ENCODE measurements at places on chromosomes 7 and 10.

DNA sequence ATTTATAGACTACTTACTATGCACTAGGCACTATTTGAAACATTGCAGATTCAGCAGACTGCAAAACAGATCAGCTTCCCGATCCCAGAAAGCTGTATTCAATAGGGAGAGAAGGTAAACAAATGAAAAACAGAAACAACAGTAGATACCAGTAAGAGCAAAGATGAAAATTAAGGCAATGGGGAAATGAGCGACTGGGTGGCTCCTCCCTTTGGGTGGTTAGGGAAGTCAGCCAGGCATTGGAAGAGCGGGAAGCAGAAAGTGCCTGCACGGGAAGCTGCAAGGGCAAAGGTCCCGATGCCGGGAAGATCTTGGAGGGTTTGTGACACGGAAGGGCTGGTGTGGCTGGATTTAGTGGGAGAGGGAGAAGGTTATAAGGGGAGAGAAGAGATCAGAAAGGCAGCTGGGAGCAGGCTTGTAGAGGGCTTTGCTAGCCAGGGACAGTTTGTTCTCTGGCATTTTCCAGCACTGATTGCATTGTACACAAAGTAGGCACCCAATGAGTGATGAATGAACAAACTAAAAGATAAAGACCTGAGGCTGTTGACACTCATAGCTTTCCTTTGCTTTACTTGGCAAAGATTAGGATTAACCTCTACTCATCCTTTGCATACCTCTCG lies 67.8 kb downstream of the NAMPT start:
- DNase-seq, result no peak

DNA sequence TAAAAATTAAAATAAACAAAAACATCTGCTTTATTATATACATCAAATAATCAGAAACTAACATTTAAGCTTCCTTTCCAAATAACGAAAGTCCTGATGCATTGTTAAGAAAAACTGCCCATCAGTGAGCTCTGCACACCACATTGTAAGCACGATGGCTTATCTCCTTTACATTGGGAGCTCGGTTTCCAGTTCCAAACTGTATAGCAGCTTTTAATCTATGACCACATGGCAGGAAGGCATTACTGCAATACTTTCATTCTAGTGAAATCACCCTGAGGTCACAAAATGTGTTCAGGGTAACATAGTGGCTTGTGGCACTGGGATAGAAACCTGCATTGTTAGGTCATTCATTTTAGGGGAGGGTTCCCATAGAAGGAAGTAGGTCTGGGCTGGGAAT lies 146.3 kb downstream of the ZNF22 start:
- no peak for DNase-seq

DNA sequence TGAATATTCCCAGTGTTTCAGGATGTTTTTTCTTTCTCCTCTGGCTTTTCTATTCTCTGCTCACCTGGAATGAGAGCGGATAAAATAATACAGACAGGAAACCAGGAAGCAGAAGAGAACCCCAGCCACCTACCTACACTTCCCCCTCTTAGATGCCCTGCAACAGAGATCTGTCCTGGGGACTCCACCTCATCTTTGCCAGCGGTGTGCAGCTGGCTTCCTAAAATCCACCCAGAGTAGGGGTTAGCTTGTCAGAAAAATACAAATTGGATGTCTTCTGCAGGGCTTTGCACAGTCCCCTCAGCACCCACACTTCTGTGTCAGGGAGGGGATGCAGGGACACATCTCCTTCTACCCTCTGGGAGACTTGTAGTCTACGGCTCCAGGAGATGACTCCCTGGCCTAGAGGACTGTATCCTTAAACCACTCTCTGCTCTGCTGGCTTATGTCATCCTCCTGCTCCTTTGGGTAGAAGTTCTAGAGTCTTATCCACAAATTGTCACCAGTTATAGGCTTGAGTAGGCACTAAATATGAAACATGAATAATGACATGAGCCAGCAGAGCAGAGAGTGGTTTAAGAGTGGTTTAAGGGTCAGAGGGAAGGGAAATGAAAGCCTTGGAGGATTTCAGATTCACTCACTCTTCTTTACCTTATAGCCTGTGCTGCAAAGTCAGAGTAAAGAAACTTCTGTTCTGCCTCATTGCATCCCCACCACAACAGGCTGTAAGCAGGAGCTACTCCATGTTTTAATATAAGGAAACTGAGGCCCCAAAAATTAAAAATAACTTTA lies 749.4 kb downstream of the AUTS2 start:
- DNase-seq, result no peak

GRCh38 chr10:112235920-112236319 lies 47.3 kb upstream of the TECTB start:
- DNase-seq, result no peak

GRCh38 chr10:77359950-77360520 lies 277.6 kb downstream of the KCNMA1 start:
- no peak for DNase-seq

GRCh38 chr7:22002726-22003125 lies 57.0 kb upstream of the CDCA7L start:
- DNase-seq, result no peak

GRCh38 chr10:78921895-78922294 lies 146.9 kb upstream of the ZMIZ1 start:
- DNase-seq, result no peak

GRCh38 chr7:128962899-128963298 lies 25.2 kb downstream of the IRF5 start:
- DNase-seq, result no peak

DNA sequence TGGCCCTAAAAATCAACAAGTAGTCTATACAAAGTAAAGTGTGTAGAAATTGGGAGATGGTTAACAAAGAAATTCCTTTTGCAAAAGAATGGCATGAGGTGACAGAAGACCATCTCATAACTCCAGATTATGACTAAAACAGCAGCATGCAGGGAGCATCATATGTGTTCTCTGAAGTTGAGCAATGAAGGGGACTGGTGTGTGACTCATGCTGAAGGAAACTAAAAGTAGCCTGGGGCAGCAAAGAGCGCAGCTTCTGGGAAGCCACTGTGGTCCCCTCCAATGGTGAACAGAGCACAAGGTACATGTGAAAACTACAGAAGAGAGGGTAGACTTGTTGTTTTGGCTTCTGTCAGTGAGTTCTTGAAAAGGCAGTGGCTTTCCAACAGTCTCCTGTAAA lies 133.4 kb downstream of the MACC1 start:
- DNase-seq, result no peak

- no peak for DNase-seq
These were observed 248.5 kb downstream of the NSUN6 start for GRCh38 chr10:18402853-18403252.

GRCh38 chr10:59814878-59815277 lies 61.6 kb upstream of the MRLN start:
- no peak for DNase-seq

GRCh38 chr7:106693677-106694353 lies 32.9 kb upstream of the CCDC71L start:
- no peak for DNase-seq

- DNase-seq, result peak; percentile 47
These were observed 460 bp downstream of the ANXA11 start for GRCh38 chr10:80204677-80205476.

DNA sequence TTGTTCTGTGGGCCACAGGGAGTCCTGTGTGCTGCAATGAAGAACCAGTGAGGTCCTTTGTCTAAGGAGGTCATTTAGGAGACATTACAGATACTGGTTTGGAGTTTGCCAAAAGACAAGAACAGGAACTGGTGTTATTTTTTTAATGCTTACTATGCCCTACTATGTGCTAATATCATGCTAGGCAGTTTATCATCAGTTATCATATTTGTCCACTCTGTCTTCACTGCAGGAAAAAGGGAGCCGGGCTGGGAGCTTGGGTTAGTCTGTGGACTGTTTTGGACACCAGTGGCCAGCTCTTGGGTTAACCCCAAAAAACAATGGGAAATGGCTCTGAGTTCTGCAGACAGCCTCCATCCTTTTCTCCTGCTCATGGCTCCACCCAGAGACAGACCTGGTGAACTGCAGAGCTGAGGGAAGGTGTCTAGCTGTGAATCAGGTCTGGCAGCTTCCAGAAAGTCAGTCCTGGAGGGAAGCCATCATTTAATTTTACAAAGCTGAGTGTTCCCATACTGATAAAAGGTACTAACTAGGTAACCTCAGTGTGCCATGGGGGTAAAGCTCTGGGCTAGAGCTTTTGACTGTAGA lies 101.2 kb upstream of the ZNF746 start:
- no peak for DNase-seq

GRCh38 chr7:130958846-130959245 lies 224.8 kb upstream of the KLF14 start:
- DNase-seq, result no peak

GRCh38 chr7:107743567-107744344 lies at the start of gene CBLL1:
Gene CBLL1 (plus strand): TSS chr7:107744142. CDS start chr7:107744164, 22 bp downstream.
- peak; percentile 95 for DNase-seq

GRCh38 chr7:137146552-137147337 lies 196.8 kb downstream of the PTN start:
- no peak for DNase-seq

GRCh38 chr10:75654171-75654771 lies 222.8 kb downstream of the LRMDA start:
- DNase-seq, result no peak

DNA sequence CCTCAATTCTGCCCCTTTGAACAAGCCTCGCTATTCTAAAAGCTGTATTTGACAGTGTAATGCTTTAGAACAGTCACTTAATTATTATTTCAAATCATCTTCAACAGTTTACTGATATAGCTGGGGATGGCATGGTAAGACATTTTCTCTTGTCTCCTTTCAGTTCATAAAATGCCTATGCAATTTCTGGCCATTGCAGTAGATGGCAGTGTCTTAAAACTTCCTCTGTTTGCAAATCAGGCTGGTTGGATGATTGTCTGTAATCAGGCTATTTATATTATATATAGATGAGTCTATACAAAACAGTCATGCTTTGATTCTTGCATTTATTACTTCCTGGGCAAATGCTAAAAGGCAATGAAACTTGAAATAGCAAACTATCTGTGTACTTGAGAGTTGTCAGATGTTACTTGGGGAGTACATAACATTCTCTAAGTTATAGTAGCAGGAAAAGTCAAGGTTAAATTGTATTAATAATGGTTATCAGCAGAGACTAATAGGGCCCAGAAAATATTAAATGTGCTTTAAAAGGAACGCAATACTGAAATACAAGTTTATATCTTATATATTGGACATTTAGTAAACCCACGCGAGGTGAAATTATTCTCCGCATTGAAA lies 55.5 kb upstream of the LHFPL3 start:
- no peak for DNase-seq

DNA sequence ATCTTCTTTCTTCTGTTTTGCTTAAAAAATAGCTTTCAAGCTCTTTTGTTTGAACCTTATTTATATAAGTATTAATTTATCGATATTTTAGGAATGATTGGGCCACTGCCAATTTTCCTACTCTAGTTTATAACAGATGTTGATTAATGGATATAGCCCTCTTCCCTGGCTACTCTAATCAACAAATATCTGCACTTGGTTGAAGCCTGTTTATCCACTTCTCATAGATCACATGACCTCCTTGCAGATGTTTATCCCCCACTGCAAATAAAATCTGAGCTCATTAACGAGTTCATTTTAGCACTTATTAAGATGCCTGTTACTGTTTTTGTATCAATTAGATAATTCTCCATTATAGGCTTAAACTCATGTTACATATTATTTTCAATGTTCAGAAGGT lies 715.3 kb downstream of the CNTNAP2 start:
- DNase-seq, result no peak

- DNase-seq, result no peak
These were observed 2.1 kb downstream of the ENTPD7 start for GRCh38 chr10:99661377-99661763.

- DNase-seq, result no peak
These were observed 63.5 kb upstream of the VKORC1L1 start for GRCh38 chr7:65809259-65809981.

GRCh38 chr10:99658622-99659030 lies 683 bp upstream of the ENTPD7 start:
- DNase-seq, result peak; percentile 65

DNA sequence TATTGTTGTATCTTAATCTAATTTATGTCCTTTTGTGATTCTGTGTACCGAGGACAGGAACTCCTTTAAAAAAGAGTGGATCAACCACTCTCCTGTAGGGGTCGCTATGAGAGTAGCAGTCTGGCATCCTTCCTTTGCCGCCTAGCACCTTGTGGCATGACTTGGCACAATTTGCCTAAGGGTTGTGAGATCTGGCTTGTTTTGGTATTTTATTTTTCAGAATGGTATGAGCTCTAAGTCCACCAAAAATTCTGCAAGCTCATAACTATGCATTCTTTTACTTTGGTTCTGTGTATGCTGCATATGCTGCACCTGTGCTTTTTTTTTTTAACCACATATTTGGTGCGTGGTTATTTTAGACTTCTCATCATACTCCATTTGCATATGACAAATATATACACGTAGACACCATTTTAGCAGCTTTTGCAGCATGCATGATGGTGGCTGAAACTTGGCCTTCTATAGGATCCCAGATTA lies 112.8 kb downstream of the CDK14 start:
- DNase-seq, result no peak

GRCh38 chr7:20412032-20412431 lies 81.3 kb downstream of the ITGB8 start:
- no peak for DNase-seq

- DNase-seq, result no peak
These were observed 119.5 kb downstream of the TRRAP start for GRCh38 chr7:98997846-98998245.

- DNase-seq, result no peak
These were observed 85.4 kb upstream of the NPTX2 start for GRCh38 chr7:98531717-98532116.

GRCh38 chr7:107996072-107996882 lies 6.7 kb downstream of the LAMB1 start:
- DNase-seq, result no peak

DNA sequence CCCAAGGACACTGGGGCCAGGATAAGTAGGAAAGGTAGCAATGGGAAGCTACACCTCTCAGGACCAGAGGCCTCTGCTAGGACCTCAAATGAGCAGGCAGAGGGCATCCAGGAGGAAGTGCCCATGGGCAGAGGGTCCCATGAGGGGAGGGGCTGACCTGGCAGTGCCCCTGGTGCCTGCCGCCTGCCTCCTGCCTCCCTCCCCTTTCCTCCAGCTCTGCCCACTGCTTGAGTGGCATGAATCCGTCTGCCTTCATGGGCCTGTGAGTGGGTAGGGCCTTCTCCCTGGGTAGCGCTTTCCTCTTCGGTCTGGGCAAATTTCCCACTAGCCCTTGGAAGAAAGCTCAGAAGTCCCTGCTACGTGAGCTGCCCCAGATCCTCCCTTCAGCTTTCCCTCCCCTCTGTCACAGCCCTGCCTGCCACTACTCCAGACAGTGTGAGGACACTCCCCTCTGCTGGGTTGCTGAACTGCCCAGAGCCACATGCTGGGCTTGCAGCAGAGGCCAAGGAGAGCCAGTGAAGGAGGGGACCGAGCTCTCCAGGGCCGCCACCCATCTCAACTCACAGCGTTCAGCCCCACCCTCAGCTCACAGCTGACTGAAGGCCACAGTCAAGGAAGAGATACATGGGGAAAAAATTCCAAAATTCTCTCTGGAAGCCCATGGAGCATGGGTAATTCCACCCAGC lies 141.4 kb downstream of the ARHGAP22 start:
- peak; percentile 9 for DNase-seq

- no peak for DNase-seq
These were observed 47.9 kb upstream of the FAM20C start for GRCh38 chr7:144454-144826.

- no peak for DNase-seq
These were observed at the start of gene ZP3 for GRCh38 chr7:76424413-76425111. Gene ZP3 (plus strand): TSS chr7:76424950. CDS start chr7:76424965, 15 bp downstream.
